ENCODE measurements at places on chromosomes 16 and 17.
A peak's percentile ranks its signal among the peaks of the same experiment; 100 is the strongest.

GRCh38 chr16:813916-814412, 13.4 kb upstream of the GNG13 start:
- DNase-seq: no peak

DNA sequence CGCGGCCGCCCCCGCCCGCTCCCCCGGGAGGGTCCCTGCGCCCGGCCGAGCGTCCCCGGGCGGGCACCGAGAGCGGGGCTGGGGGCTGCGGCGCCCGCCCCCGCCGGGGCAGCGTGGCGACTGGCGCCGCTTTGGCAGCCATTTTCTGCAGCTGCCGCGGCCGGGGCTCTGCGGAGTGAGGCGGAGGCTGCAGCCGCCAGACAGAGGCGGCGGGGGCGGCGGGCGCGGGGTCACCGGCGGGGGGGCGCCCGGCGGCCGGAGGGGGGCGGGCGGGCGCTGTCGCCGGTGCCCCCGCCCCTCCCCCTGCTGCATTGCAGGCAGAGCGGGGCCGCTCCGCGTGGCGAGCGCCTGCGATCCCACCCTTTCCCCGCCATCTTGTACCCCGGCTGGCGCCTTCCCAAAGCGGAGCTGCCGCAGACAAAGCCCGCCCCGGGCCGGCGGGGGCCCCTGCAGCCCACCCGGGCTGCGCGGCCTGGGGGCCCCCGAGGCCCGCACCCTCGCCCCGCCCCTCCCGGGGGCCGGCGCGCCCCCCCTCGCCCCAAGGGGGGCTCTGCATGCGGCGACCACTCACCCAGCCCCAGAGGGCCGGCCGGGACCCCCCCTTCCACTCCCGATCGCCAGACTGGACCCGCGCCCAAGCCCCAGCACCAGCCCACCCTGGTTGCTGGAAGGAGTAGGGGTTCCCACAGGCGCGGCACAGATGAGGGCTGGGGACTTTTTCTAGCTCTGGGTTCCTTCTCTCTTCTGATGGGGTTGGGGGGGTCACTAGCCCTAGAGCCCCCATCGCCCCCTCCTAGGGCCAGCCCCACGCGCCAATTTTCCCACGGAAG, 16.6 kb upstream of the CBX8 start:
- DNase-seq: no peak

DNA sequence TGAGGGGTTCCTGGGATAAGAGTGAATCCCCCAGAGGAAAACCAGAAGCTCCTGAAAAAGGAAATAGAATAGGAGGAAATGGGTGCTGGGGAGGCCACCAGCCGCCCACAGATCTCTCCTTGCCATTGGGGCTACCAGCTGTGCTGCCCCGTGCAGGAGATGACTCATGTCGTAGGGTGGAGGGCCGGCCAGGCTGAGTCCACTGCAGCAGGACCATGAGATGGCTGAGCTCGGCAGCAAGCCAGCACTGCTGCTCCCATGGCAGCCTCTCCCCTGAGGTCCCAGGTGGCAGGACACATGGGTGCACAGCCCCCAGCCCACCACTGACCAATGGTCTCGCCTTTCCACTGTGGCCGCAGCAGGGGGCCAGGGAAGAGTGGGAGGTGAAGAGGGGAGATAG, 95.5 kb downstream of the GNAO1 start:
- DNase-seq: no peak

GRCh38 chr17:57615836-57616757, 129.0 kb downstream of the CCDC182 start:
- no peak for DNase-seq

- no peak for DNase-seq
Measured at GRCh38 chr17:47894498-47895346, 1.3 kb upstream of the SP2 start.

DNA sequence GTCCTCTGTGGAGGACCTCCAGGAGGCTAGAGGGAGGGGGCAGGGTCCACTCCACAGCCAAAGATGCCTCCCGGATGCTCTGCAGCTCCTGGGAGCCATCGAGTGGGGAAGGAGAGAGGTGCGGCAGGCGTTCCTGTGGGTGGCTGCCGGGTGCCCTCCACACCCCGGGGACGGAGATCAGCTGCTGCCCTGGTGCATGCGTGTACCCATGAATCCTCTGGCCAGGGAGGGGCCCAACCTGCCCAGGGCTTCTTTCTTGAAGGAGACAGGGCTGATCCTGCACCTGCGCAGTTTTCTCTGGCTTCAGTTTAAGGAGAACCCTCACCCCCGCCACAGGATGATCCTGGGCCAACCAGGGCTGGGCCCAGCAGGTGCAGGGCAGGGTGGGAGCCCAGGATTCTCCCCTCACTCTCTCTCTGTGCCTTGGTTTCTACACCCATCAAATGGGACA, 33.5 kb upstream of the DOC2B start:
- no peak for DNase-seq

- peak; percentile 64 for DNase-seq
Measured at GRCh38 chr17:76506408-76507345, 5.5 kb upstream of the RHBDF2 start.

DNA sequence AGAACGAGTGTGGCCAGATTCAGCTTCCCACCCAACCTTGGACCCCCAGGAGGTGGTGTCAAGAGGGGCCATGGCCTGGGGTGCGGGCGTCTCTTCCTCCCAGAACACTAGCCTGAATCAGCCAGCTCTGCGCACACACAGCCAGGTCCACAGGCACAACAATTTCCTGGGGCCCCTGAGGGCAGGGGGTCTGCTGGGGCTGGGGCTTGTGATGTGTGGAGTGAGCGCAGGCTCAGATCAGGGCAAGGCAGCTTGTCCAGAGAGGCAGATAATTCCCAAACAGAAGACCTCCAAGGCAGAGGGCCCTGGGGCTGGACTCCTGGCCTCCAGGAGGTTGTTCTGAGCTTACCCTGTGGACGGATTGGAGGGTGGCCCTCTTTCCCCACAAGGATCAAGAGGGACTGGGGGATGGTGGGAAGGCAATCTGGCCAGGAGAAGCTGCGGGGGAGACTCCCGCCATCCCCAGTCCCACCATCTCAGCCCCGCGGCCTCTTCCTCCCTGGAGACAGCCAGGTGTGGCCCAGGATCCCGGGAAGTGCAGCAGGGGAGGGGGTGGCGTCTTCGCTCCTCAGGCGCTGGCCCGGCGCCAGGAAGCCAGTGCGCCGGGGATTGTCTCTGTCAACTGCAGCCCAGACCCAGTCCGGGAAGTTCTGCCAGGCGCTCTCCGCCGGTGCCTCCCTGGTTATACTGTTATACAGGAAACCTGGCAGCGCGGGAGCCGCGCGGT, 52.0 kb upstream of the AMZ2 start:
- DNase-seq: no peak

DNA sequence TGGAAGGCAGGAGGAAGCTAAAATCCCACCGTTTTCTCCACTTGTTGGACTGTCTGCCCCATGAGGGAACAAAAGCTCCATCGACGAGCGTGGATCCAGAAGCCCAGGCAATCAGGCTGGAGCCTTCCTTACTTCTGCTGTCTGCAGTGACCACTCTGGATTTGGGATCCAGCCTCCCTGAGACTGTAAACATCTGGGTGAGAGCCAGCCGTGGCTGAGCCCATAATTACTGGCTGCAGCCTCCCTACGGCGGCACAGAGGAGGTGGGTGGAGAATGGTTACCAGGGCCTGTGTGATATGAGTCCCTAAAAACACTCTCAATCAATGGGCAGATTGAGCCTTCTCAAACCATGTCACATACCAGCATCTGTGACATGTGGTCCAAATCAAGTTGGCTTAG, 158.2 kb downstream of the FOXL1 start:
- DNase-seq: no peak

- no peak for DNase-seq
Measured at GRCh38 chr16:84879569-84880487, 60.0 kb downstream of the CRISPLD2 start.

DNA sequence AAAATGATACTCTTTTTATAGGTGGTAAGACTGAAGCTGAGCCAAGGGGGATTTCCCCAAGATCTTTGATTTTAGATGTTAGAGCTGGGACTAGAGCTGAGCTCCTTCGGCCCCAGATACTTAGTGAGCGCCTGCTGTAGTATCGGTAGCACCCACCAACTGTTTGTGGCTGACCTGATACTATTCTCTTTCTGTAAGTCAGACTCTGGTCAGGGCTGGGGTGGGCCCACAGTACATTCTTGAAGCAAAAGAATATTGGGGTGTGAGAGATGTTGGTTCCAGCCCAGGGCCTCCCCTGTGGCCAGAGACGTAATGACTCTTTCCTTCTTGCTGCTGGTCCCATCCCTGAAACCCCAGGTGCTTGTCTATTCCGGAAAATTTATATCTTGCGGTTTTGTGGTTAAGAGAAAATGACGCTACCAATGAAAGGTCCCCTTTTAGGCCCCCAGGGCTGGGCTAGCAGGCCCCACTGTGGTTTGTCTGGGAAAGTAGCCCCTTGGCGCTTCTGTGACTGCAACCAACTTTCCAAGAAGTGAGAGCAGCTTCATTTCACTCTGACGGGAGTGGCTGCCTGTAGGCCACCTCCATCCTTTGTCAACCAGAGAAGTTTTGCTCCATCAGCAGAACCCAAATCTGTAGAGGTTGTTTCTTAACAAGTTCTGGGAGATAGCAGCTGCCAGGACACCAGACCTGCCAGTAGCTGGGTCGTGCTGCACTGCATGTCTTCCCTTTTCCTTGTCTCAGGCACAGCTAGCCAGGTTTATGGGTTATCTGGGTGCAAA, 86.4 kb upstream of the LGALS9 start:
- peak; percentile 86 for DNase-seq

GRCh38 chr17:21286066-21286770, 1.7 kb downstream of the MAP2K3 start:
- no peak for DNase-seq

GRCh38 chr16:86798247-86799041, 220.1 kb downstream of the FOXL1 start:
- no peak for DNase-seq

- DNase-seq: no peak
Measured at GRCh38 chr17:34126496-34126895, 128.6 kb upstream of the CCL2 start.

DNA sequence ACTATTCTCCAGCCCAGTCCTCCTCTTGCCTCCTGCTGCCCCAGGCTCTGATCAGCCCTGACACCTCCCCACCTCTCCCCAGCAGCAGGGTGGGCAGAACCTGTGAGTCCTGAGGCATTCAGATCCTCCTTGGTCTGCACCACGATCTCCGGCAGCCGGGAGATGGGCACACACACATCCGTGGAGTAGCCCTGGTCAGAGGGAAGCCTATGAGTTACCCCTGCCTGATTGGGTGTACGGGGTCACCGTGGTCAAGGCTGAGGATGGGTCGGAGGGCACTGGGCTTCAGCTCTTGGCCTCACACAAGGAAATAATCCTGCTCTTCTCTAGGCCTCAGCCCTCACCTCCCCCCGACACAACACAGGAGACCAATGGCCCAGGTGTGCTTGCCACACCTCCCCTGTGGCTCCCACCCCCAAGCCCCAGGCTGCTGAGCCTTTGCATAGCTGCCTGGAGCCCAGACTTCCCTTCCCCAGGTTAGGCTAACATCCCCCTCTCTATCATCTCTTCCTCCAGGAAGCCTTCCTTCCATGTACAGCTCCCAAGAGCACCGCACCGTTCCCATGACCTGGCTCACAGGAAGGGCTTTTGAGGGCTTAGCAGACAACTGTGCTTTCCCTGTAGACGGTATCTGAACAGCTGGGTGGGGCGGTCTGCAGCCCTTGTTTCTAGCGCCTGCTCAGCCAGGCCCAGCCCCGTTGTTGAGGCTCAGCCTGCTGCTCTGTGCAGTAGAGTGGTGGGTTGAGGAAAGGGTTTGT, 3.7 kb downstream of the LDHD start:
- no peak for DNase-seq

- DNase-seq: no peak
Measured at GRCh38 chr17:45050481-45051059, 862 bp downstream of the DCAKD start.

DNA sequence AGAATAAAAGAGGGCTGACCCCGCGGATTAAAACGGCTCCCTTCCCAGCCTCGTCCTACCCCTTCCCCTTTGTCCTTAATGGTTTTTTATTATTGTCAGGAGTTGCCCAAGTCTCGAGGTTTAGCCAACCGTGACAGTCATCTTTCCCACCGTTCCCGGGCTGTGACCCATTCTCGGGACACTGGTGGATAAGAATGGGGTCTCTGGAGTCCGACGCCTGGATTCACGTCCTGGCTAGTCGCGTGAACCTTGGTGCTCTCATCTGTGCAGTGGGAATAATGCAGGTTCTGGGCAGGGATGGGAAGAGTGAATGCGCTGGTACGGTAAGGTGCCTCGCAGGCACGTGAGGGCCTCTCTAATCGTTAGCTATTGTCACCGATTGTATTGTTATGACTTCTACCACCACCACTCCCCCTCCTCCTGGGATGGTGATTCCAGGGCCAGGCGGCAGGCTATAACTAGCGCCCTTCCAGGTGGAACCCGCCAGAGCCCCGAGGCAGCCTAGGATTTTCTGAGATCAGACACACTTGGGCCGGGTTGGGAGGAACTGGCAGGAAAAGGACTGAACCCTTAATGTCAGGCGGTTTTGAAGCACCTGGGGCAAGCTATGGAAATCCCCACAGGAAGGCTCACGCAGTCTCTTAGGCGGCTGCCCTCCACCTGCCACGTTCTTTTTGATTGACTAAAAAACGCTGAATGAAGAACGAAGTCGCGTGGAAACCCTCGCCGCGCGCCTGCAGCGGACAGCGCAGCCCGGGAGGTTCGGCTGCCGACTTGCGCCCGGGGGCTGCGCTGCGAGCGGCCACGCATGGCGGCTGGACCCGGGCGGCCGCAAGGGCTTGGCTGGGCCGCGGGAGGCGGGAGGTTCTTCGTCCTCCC, 2.7 kb downstream of the HS3ST3B1 start:
- no peak for DNase-seq

GRCh38 chr17:21165922-21166594, 39.3 kb downstream of the DHRS7B start:
- no peak for DNase-seq

- no peak for DNase-seq
Measured at GRCh38 chr16:2511128-2511800, 2.5 kb upstream of the ATP6V0C start.

GRCh38 chr17:5508810-5509209, 22.4 kb downstream of the MIS12 start:
- DNase-seq: no peak

DNA sequence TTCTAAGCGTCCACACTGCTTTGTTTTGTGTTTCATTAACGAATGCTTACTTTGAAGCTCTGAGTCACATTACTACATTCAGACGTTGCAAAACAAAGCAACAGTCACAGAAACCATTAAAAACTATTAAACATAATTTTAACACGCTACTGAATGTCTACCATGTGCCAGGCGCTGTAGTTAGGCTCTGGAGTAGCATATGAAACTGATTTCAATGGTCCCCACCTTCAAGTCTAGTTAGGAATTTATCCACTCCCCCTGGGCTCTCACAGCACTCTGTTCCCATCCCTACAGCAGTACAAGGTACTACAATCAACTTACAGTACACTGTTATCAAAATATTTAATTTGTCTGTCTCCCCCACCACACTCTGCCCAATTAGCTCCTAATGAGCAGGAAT, 631 bp downstream of the UTP6 start:
- no peak for DNase-seq

GRCh38 chr17:56064506-56064905, 88.8 kb upstream of the ANKFN1 start:
- no peak for DNase-seq

DNA sequence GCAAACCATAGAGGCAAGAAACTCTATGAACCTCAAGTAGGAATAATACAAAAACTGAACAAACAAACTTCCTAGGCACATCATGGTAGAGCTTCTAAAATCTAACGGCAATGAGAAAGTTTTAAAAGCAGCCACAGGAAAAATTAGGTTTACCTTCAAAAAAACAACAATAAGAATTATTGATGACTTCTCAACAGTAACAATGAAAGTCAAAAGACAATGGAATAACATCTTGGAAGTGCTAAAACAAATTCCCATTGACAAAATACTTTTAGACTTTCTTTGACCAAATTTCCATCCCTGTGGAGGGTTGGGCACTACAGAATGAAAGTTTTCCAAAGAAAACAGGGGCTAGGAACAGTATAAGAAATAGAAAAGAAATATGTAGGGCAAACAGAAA, 222.9 kb upstream of the ERCC4 start:
- DNase-seq: no peak

Data from NK-92 treated with Interleukin-12 subunit alpha and Interleukin-12 subunit beta, amount 100 ng/mL, for 24 hours (cell line).